ENCODE measurements at places on chromosomes 1 and 21. TPM values are rescaled to one million over a fixed set of nuclear protein-coding genes. Genes with fewer than 3 reads are reported as not detected.

GRCh38 chr1:84257617-84258016, 43.9 kb upstream of the SAMD13 start:
- peaks cover 40% of the 10 kb centered on the region for H3K4me1 ChIP-seq
- H3K27me3 ChIP-seq, result no peaks in the 10 kb centered on the region
- no peak overlapping the region for H3K4me3 ChIP-seq
- DNase-seq, result no peak

DNA sequence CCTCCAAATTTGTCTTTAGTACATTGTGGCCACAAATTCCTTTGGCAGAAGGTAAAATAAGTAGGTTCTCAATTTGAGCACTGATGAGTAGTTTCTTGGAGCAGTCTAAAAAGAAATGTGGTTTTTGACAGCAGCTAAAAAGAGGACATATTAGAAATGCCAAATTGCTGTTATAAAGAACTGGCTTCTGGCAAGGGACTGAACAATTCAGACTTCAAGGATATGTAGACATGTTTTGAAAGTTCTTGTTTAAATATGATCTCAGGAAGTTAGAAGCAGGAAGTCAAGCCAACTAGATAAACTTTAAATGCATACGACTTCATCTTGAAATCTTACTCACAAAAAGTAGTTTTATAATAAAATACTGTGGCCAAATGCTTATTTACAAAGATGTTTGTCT, 18.8 kb downstream of the C1orf52 start:
- H3K4me1 ChIP-seq, result peaks cover 41% of the 10 kb centered on the region
- no peak for DNase-seq
- H3K27me3 ChIP-seq, result no peaks in the 10 kb centered on the region
- peak overlapping the region; percentile 84 for H3K27ac ChIP-seq

The CHIA gene
- not detected for total RNA-seq

- H3K27me3 ChIP-seq, result no peaks in the 10 kb centered on the region
- peaks cover 2% of the 10 kb centered on the region for H3K4me1 ChIP-seq
- no peaks in the 10 kb centered on the region for H3K36me3 ChIP-seq
- H3K4me3 ChIP-seq, result no peak overlapping the region
- DNase-seq, result no peak
- H3K27ac ChIP-seq, result no peak overlapping the region
Observed at GRCh38 chr1:154306151-154306550, 14.7 kb upstream of the AQP10 start.

DNA sequence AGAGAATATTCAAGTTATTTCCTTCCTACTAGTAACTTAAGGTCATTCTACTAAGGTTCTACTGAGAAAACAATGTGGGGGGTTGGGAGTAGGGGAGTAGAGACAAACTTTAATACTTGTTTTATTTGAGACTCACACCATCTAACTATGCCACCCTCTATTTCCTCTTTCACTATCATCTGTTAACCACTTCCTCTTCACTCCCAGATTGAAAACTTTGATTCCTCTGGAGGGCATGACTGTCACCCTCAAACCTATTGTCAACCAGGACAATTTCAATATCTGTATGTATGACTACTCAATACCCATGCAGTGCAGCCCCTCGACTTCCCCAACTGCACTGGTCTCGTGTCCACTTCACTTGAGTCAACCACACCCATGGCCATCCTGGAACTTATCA, 165.6 kb upstream of the POGK start:
- no peaks in the 10 kb centered on the region for H3K36me3 ChIP-seq
- H3K27ac ChIP-seq, result no peak overlapping the region
- no peak for DNase-seq
- no peak overlapping the region for H3K4me3 ChIP-seq
- H3K27me3 ChIP-seq, result peaks cover 2% of the 10 kb centered on the region
- no peaks in the 10 kb centered on the region for H3K4me1 ChIP-seq
